ENCODE measurements at places on chromosomes 11 and 22. TPM values are rescaled to one million over a fixed set of nuclear protein-coding genes. Genes with fewer than 3 reads are reported as not detected.

DNA sequence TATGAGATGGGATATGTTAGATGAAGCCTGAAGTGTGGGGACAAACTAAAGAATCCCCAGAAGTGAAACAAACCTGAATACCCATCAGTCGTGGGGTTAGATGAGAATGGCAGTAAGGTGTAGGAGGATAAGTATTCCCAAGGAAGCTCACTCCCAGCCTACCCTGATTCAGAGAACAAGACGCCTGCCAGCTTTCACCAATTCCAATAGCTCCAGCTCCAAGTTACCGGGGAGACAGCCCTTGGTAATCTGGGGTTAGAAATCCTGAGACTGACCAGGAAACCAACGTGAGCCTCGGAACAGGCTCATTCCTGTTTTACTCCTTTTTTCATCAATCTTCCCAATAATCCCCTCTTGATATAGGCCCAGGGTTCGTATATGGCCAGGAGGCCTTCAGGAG lies 46.5 kb downstream of the RPL27A start:
- peaks cover 32% of the 10 kb centered on the region for H3K4me1 ChIP-seq
- H3K4me3 ChIP-seq: no peak overlapping the region
- H3K27me3 ChIP-seq: no peaks in the 10 kb centered on the region
- H3K27ac ChIP-seq: no peak overlapping the region
- no peaks in the 10 kb centered on the region for H3K36me3 ChIP-seq
- no peak for DNase-seq

- no peak overlapping the region for H3K4me3 ChIP-seq
- no peaks in the 10 kb centered on the region for H3K27me3 ChIP-seq
- no peak overlapping the region for H3K27ac ChIP-seq
- peaks cover 48% of the 10 kb centered on the region for H3K36me3 ChIP-seq
- no peak for DNase-seq
- H3K4me1 ChIP-seq: peaks cover 18% of the 10 kb centered on the region
Measured at GRCh38 chr11:130109386-130109785, 39.7 kb downstream of the APLP2 start.

DNA sequence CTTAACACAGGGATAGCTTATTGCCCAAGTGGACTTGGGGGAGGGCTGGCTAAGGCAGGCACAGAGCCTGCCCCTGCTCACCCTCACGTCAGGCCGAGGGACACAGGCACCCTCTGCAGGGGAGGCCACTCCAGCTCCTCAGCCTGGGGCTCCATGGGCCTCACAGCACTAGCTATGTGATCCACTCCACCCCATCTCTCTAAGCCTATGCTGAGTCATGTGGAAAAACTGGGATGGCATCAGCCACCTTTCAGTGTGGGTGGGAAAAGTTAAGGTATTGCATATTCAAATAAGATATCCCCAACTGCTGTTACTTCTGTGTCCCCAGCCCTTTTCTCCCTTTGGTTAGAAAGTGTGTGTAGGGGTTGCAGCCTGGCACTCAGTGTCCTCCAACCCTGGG lies 22.3 kb downstream of the RANGAP1 start:
- peaks cover 83% of the 10 kb centered on the region for H3K36me3 ChIP-seq
- H3K4me3 ChIP-seq: no peak overlapping the region
- H3K4me1 ChIP-seq: no peaks in the 10 kb centered on the region
- no peaks in the 10 kb centered on the region for H3K27me3 ChIP-seq

GRCh38 chr11:120842195-120842594 lies 181.7 kb upstream of the TBCEL start:
- no peak for DNase-seq
- no peak overlapping the region for H3K27ac ChIP-seq
- no peaks in the 10 kb centered on the region for H3K36me3 ChIP-seq
- no peak overlapping the region for H3K4me3 ChIP-seq
- peaks cover 5% of the 10 kb centered on the region for H3K4me1 ChIP-seq
- no peaks in the 10 kb centered on the region for H3K27me3 ChIP-seq

DNA sequence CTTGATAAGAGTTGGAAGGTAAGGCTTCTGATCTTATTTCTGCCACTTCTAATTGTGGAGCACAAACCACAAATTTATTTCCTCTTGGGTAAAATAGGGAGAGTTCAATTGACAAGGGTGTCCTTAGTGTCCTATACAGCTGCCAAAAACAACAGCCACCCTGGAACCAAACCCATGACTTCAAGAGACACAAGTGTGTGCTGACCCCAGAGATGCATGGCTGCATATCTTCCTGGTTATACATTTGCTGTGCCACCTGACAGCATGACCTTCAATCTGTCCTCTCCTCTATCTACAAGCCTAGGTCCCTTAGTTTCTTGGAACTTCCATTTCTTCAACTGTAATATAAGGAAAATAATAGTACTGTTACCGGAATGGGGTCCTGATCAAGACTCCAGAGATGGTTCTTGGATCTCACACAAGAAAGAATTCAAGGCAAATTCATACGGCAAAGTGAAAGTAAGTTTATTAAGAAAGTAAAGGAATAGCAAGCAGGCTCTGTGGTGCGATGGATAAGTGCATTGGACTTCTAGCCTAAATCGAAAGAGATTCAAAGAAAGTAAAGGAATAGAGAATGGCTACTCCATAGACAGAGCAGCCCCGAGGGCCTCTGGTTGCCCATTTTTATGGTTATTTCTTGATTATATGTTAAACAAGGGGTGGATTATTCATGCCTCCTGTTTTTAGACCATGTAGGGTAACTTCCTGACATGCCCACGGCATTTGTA lies 15.5 kb upstream of the TMEM123 start:
- H3K36me3 ChIP-seq: no peaks in the 10 kb centered on the region
- no peak overlapping the region for H3K27ac ChIP-seq
- no peak overlapping the region for H3K4me3 ChIP-seq
- H3K27me3 ChIP-seq: no peaks in the 10 kb centered on the region
- peaks cover 69% of the 10 kb centered on the region for H3K4me1 ChIP-seq

DNA sequence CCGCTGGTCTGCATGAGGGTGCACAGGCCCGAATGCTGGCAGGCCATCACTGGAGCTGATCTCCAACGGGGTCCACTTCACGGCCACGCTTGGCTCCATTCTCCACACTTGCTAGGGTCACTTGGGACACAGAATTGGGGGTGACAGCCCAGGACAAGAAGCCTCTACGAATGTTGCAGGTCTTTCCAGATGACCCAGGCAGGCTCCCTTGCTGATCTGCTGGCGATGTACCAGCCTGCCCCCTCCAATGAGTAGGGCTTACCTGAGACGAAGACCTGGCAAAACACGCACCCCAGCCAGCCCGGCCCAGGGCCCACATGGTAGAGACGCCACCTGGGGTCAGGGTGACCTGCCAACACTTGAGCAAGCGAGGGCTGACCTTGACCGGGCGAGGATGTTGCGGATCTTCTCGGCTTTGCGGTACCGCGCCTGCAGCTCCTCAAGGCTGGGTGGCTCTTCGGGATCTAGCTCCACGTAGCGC lies 44.9 kb downstream of the C11orf58 start:
- H3K27me3 ChIP-seq: no peaks in the 10 kb centered on the region
- H3K36me3 ChIP-seq: no peaks in the 10 kb centered on the region
- DNase-seq: no peak
- no peak overlapping the region for H3K27ac ChIP-seq

Gene C11orf97
- total RNA-seq: not detected

DNA sequence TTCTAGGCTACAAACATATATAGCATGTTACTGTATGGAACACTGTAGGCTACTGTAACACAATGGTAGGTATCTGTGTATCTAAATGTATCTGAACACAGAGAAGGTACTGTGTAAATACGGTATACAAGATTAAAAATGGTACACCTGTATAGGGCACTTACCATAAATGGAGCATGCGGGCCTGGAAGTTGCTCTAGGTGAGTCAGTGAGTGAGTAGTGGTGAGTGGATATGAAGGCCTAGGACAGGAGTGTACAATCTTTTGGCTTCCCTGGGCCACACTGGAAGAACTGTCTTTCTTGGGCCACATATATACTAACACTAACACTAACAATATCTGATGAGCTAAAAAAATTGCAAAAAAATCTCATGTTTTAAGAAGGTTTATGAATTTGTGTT lies 21.4 kb downstream of the RNF141 start:
- H3K4me3 ChIP-seq: no peak overlapping the region
- H3K4me1 ChIP-seq: peaks cover 14% of the 10 kb centered on the region
- H3K27me3 ChIP-seq: no peaks in the 10 kb centered on the region
- peaks cover 84% of the 10 kb centered on the region for H3K36me3 ChIP-seq

Gene SULT4A1
- total RNA-seq: not detected

DNA sequence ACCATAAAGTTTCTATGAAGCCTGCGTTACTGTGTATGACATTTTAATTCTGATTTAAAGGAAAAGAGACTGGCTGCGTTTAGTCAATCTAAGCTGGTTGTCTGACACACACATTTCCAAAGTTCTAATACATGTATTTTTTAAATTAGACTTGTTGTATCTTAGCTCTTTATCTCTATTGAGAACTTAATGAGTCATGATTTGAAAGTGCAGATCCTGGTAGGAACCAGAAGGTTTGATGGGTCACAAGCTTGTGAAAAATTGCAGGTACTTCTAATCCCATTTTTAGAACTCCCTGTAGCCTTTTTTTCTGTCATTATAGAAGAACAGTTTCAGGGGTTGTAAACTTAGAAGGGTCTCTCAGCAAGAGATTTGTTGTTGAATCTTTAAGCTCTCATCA lies 210.3 kb downstream of the DDX10 start:
- H3K27ac ChIP-seq: no peak overlapping the region
- no peaks in the 10 kb centered on the region for H3K27me3 ChIP-seq
- no peaks in the 10 kb centered on the region for H3K36me3 ChIP-seq
- no peak for DNase-seq
- H3K4me3 ChIP-seq: no peak overlapping the region
- H3K4me1 ChIP-seq: no peaks in the 10 kb centered on the region

- H3K4me3 ChIP-seq: peak overlapping the region; percentile 72
- H3K27me3 ChIP-seq: no peaks in the 10 kb centered on the region
- DNase-seq: no peak
- H3K27ac ChIP-seq: peak overlapping the region; percentile 91
- H3K36me3 ChIP-seq: no peaks in the 10 kb centered on the region
Measured at GRCh38 chr11:34650528-34650927, 29.6 kb downstream of the EHF start.

- no peak overlapping the region for H3K27ac ChIP-seq
- no peaks in the 10 kb centered on the region for H3K36me3 ChIP-seq
- H3K4me3 ChIP-seq: no peak overlapping the region
- H3K4me1 ChIP-seq: no peaks in the 10 kb centered on the region
- no peak for DNase-seq
- H3K27me3 ChIP-seq: peaks cover 5% of the 10 kb centered on the region
Measured at GRCh38 chr11:117468888-117469287, 141.2 kb downstream of the CEP164 start.

Gene KRTAP5-6
- total RNA-seq: not detected

DNA sequence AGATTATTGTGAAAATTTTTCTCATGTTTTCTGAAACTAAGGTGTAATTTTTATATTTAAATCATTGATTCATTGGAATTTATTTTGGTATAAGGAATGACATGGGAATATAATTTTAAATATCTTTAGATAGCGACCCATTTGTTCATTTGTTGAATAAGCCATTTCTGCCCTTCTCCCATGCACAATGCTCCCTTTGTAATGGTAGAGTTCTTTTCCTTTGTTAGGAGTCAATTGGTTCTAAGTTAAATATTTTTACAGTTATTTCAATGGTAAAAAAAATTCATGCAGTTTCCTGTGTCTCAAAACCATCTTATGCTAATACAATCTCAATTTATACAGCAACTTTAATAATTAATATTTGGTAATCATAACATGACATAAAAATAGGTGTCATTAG lies 218.8 kb upstream of the C11orf87 start:
- no peak for DNase-seq
- H3K36me3 ChIP-seq: no peaks in the 10 kb centered on the region

- no peaks in the 10 kb centered on the region for H3K4me1 ChIP-seq
- no peak overlapping the region for H3K4me3 ChIP-seq
- H3K27me3 ChIP-seq: peaks cover 14% of the 10 kb centered on the region
- no peak overlapping the region for H3K27ac ChIP-seq
Measured at GRCh38 chr22:19632668-19633148, 81.6 kb upstream of the SEPTIN5 start.

- peaks cover 5% of the 10 kb centered on the region for H3K4me1 ChIP-seq
- no peak for DNase-seq
- no peaks in the 10 kb centered on the region for H3K27me3 ChIP-seq
- H3K4me3 ChIP-seq: no peak overlapping the region
- H3K27ac ChIP-seq: no peak overlapping the region
- H3K36me3 ChIP-seq: no peaks in the 10 kb centered on the region
Measured at GRCh38 chr11:105203569-105204240, 64.1 kb upstream of the CARD18 start.

DNA sequence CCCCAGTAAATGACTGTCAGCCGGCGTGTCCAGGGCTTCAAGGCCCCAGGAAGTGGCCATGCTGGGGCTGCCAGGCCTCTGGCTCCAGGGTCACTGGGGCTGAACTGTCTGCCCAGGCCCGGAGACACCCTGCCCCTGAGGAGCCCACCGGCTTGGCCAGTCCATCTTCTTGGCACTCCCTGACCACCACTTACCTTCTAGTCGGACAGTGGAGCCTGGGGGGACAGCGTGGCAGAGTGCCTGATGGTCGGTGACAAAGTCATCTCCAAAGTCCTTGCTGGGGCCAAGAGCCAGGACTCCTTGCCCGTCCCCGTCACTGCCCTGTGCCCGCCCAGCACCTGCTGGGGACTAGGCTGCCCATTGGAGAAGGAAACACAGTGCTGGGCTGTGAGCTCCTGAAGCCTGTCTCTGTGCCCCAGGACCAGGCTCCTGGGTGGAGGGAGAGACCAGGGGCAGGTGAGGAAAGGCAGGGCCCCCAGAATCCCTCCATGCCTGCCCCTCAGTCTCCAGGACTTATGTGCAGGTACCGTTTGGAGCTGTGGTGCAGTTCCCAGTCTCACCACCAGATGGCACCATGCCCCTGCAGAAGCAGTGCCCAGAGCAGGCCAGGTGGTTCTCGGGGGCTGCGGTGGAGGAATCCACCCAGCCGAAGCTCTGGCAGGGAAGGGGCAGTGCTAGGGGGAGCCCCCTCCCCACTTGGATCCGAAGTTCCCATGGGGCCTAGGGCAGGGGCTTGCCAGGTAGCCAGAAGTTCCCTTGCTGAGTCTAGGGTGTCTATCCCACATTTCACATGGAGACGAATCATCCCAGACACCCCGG lies 6.0 kb upstream of the CCDC188 start:
- peaks cover 16% of the 10 kb centered on the region for H3K27me3 ChIP-seq
- no peaks in the 10 kb centered on the region for H3K36me3 ChIP-seq
- no peak overlapping the region for H3K27ac ChIP-seq
- no peaks in the 10 kb centered on the region for H3K4me1 ChIP-seq
- peak; percentile 88 for DNase-seq

DNA sequence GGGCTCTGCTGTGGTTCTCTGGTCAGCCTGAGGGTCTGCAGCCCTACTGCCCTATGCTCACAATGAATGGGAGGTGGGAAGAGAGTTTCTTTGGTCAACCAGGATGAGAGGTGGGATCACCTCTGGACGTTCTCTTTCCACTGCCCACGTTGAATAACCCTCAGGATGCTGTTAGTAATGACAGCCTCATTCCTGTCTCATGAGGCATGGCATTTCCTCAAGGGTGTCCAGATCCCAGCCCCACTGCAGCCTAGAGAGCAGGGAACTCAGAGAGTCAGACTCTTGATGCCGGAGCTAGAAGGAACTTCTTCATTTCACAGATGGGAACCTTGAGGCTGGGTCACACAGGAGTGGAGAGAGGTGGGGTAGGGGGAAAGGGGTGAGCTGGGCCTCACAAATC lies 196.0 kb downstream of the CEP164 start:
- no peak overlapping the region for H3K4me3 ChIP-seq
- no peak overlapping the region for H3K27ac ChIP-seq
- peaks cover 3% of the 10 kb centered on the region for H3K27me3 ChIP-seq
- H3K36me3 ChIP-seq: no peaks in the 10 kb centered on the region

Data from activated B cell treated with CpG ODN at 0.5 μM for 24 hours (primary cell).